ENCODE measurements at places on chromosomes 5 and 9.

- DNase-seq = no peak
Measured at GRCh38 chr9:121567500-121568342, 68.1 kb upstream of the GGTA1 start.

DNA sequence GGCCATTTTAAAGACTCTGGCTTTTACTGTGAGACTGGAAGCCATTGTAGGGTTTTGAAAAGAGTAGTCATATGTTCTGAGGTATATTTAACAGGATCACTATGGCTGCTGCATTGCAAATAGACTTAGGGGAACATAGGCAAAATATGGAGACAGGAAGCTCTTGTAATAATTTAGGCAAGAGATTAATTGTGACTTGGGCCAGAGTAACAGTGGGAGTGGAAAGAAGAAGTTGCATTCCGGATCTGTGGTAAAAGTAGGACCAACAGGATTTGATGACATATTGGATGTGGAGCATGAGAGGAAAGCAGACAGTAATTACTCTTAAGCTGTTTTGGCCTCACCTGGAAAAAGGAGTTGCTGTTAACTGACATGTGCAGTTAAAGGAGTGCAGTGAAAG is 85.6 kb downstream of the SMIM15 start:
- DNase-seq = no peak

- DNase-seq = no peak
Measured at GRCh38 chr9:8823131-8823895, 1023.7 kb upstream of the DMAC1 start.

GRCh38 chr9:3699883-3700282 is 174.1 kb upstream of the RFX3 start:
- DNase-seq = no peak

DNA sequence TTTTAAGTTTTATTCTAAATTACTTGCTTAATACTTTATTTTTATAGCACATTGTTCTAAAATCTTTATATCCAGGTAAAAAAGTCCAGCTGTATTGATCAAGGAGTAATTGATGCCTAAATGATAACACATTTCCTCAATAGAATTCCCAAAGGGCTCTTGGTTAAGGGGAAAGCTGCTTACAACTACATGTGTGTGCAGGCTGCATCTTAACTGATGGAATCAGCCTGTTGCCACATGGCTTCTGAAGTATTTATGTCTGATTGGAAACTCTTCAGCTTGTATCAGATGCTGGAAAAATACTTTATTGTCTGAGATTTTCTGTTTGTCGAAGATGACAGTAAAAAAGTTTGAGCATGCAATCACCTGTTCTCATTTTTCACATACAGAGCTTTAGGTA is 182.6 kb downstream of the FBXL7 start:
- no peak for DNase-seq

Measured in brain microvascular endothelial cell (primary cell).